Gastrocnemius medialis (tissue), 4 donors: ENCODE measurements at places on chromosomes 1 and 21. TPM values are rescaled to one million over a fixed set of nuclear protein-coding genes. Genes with fewer than 3 reads are reported as not detected.
A peak's percentile ranks its signal among the peaks of the same experiment; 100 is the strongest.

DNA sequence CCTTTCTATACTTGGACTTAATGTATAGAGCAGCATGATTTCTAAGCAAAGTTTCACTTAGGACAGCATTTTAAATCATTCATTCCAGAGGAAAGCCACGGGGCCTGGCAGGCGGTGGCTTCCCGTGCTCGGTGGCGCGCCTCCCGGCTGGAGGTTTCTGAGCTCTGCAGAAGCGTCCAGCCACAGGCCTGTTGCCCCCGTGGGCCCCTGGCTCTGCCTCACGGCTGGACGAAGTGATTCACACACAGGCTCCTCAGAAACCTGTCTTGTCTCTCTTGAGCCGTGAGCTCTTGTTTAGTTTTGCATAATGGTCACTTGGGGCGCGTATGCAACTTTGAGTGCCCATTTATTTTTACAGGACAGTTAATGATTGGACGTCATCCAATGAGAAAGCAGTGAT lies 22.1 kb upstream of the DIP2A start:
- H3K4me1 ChIP-seq, result no peaks in the 10 kb centered on the region
- peaks cover 14% of the 10 kb centered on the region for H3K36me3 ChIP-seq
- H3K27me3 ChIP-seq, result no peaks in the 10 kb centered on the region
- no peak for DNase-seq
- H3K4me3 ChIP-seq, result no peak overlapping the region

DNA sequence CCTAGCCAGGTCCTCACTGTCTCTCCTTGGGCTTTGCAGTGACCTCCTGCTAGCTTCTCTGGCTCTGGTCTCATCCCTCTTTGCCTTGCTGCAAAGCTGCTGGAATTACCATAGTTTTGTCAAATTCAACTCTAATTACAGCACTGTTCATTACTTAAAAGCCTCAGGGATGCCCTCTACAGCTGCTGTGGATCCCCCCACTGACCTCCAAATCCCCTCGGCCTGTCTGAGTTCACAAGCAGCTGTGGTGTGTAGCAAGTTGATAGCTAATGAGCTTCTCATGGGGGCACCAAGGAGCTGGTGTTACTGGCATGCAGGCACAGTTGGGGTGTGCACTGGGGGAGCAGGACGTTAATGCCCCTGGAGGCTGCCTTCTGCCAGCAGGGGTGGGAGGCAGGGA lies 24.8 kb downstream of the NIPAL3 start:
- no peak overlapping the region for H3K4me3 ChIP-seq
- H3K4me1 ChIP-seq, result peaks cover 3% of the 10 kb centered on the region
- H3K27me3 ChIP-seq, result no peaks in the 10 kb centered on the region
- H3K27ac ChIP-seq, result no peak overlapping the region
- H3K36me3 ChIP-seq, result no peaks in the 10 kb centered on the region

DNA sequence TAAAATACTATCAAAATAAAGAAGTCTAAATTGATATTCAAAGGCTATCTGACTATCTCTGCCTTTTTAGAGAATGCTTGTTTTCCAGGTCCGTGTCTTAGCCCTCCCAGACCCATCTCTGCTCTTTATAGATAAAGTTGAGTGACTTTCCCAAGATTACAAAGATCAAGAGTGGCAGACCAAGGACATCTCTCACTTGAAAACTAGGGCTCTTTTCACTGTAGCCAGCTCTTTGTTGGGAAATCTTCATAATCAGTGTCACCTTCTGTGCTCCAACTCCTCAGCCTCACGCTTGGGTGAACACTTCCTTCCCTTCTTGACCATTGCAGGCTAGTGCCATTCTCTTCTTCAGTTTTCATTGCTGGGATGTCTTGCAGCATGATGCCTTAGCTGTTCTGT lies 211.1 kb downstream of the PBX1 start:
- no peaks in the 10 kb centered on the region for H3K36me3 ChIP-seq
- no peak overlapping the region for H3K4me3 ChIP-seq
- DNase-seq, result no peak
- H3K4me1 ChIP-seq, result peaks cover 59% of the 10 kb centered on the region

DNA sequence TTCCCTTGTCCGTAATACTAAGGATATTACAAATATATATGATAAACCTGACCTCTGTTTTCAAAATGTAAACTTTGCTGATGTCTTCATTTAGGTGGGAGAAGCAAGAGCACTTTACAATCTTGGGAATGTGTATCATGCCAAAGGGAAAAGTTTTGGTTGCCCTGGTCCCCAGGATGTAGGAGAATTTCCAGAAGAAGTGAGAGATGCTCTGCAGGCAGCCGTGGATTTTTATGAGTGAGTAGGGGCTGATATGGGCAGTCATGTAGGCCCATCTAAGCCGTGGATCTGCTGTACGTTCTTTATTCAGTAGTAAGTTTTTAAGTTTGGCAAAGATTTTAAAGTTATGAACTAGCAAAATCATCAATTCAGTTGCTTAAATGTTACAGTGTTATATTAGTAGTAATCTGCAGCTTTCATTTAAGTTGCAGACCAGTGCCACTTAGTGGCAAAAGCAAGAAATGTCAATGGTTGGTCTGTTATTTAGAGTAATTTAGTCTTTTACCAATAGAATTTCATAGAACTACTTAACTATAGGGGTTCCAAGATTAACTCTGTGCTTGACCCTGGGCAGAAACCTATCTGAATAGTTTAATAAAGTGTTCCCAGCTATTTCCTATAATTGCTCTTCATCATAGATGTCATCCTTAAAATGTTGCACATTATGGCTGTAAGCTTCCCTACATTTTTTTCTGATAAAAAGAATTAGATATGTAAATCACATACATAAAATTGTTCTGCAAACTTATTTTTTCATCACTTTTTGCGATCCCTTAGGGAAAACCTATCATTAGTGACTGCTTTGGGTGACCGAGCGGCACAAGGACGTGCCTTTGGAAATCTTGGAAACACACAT lies 21.3 kb downstream of the GPSM2 start:
- no peak for DNase-seq
- peaks cover 8% of the 10 kb centered on the region for H3K4me1 ChIP-seq
- no peak overlapping the region for H3K4me3 ChIP-seq
- H3K36me3 ChIP-seq, result no peaks in the 10 kb centered on the region

- H3K36me3 ChIP-seq, result no peaks in the 10 kb centered on the region
- H3K4me3 ChIP-seq, result no peak overlapping the region
- no peak for DNase-seq
- no peak overlapping the region for H3K27ac ChIP-seq
Observed at GRCh38 chr21:43268804-43269186, 100.0 kb downstream of the CRYAA start.

- H3K27me3 ChIP-seq, result no peaks in the 10 kb centered on the region
- no peak overlapping the region for H3K27ac ChIP-seq
- no peaks in the 10 kb centered on the region for H3K4me1 ChIP-seq
- no peaks in the 10 kb centered on the region for H3K36me3 ChIP-seq
- DNase-seq, result no peak
- no peak overlapping the region for H3K4me3 ChIP-seq
Observed at GRCh38 chr1:30321996-30322858, 401.2 kb downstream of the MATN1 start.

- H3K27ac ChIP-seq, result no peak overlapping the region
- no peak for DNase-seq
- H3K36me3 ChIP-seq, result no peaks in the 10 kb centered on the region
- H3K4me3 ChIP-seq, result no peak overlapping the region
- no peaks in the 10 kb centered on the region for H3K4me1 ChIP-seq
- no peaks in the 10 kb centered on the region for H3K27me3 ChIP-seq
Observed at GRCh38 chr21:45764792-45765191, 121.3 kb downstream of the PCBP3 start.

DNA sequence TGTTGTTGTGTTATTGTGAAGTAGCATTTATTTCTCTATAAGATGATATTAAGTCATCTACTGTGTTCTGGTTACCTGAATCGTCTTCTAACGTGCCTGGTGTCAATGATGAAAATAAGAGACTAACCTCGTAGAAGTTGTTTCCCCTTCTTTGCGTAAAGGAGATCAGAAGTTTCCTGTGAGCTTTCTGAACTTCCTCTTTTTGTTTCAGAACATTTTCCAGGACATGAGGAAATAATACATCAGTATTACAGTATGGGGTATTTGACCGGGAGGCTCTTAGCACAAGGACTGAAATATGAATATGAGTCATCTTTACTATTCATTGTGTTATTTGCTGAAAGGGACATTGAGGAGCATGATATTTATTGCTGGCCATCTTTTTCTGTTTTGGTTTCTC lies 1.3 kb downstream of the ST6GALNAC3 start:
- H3K4me3 ChIP-seq, result peak overlapping the region; percentile 55
- peak overlapping the region; percentile 81 for H3K27ac ChIP-seq
- no peak for DNase-seq
- no peaks in the 10 kb centered on the region for H3K4me1 ChIP-seq

DNA sequence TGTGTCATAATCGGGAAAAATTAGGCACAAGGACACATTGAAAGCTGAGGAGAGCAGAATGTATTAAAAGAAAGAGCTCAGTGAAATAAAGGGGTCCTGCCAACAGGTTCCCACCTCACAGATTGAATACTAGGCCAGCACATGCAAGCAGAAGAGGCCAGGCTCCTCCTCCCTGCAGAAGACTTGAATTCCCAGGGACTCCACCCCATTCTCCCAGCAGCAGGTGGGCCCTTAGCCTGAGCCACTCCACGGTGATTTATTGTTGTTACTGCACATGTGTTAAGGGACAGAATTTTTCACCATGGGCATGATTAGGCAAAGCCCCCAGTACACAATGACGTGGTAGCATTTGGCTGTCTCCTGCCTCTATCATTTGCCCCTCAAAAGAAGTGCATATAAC lies 1844.7 kb downstream of the NCAM2 start:
- no peaks in the 10 kb centered on the region for H3K4me1 ChIP-seq
- no peak overlapping the region for H3K4me3 ChIP-seq
- no peak overlapping the region for H3K27ac ChIP-seq
- H3K27me3 ChIP-seq, result no peaks in the 10 kb centered on the region
- H3K36me3 ChIP-seq, result no peaks in the 10 kb centered on the region

- H3K36me3 ChIP-seq, result no peaks in the 10 kb centered on the region
- H3K4me1 ChIP-seq, result peaks cover 35% of the 10 kb centered on the region
- no peak for DNase-seq
- no peak overlapping the region for H3K4me3 ChIP-seq
- H3K27ac ChIP-seq, result no peak overlapping the region
- no peaks in the 10 kb centered on the region for H3K27me3 ChIP-seq
Observed at GRCh38 chr1:7011826-7012225, 226.6 kb downstream of the CAMTA1 start.

- no peaks in the 10 kb centered on the region for H3K4me1 ChIP-seq
- DNase-seq, result no peak
- no peaks in the 10 kb centered on the region for H3K36me3 ChIP-seq
- H3K4me3 ChIP-seq, result no peak overlapping the region
- H3K27ac ChIP-seq, result no peak overlapping the region
Observed at GRCh38 chr21:41845310-41846032, 33.7 kb downstream of the PRDM15 start.

- no peak overlapping the region for H3K27ac ChIP-seq
- DNase-seq, result no peak
- no peak overlapping the region for H3K4me3 ChIP-seq
- H3K36me3 ChIP-seq, result no peaks in the 10 kb centered on the region
Observed at GRCh38 chr21:25330266-25330665, 277.0 kb downstream of the MRPL39 start.

Gene CD244
- not detected for total RNA-seq

Gene HFM1
- total RNA-seq, result 1.3 TPM

Gene PRRX1
- total RNA-seq, result 48.3 TPM

Gene CRP
- total RNA-seq, result not detected

Gene SF3B4
- 8.7 TPM for total RNA-seq

Gene CRYZL1
- total RNA-seq, result 28.0 TPM

Gene CELA3A
- not detected for total RNA-seq

Gene MPL
- total RNA-seq, result not detected

Gene AADACL4
- total RNA-seq, result not detected

Gene E2F2
- not detected for total RNA-seq
